ENCODE measurements at places on chromosomes 5 and 9.

GRCh38 chr5:30197662-30198061 lies 995.8 kb upstream of the CDH6 start:
- DNase-seq: no peak

- DNase-seq: no peak
Observed at GRCh38 chr9:31412081-31412480, 972.4 kb upstream of the ACO1 start.

DNA sequence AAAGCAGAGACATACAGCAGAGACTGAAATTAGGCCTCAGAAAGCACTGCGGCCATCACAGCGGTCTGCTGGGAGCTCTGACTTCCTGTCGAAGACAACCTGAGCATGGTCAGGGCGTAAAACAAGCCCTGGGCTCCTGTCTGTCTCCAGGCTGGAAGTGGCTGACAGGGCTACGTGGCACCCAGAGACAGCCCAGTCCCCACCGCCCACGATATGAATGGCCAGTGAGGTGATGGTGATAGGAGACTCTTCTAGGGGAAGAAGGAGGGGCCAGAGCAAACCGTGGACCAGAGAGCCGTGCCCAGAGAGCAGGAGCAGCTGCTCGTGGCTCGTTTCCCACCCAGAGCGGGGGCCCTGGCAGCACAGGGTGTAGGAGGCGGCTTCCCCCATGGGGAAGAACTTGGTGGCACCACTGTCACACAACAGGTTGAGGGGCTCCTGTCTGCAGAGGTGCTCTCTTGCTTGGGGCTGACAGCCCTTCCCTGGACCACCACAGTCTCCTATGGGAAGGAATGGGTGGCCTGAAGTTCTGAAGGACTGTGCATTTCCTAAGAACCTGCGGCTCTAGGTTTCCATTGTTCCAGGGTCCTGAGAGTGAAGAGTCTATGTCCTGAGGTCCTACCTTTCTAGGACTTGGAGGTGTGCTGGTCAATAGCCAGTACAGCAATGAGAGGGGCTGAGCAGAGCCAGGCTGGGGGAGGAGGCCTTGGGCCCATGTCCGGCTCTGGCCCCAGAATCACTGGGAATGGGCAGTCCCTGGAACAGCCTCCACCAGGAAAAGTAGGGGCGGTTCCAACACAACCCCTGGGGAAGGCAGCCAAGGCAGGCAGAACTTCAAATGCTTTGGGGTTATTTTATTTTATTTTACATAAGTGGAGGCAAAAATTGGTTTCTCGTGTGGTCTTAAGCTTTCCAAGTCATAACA lies 56.4 kb downstream of the BARX1 start:
- DNase-seq: no peak

GRCh38 chr9:76425677-76426453 lies 31.6 kb upstream of the RFK start:
- DNase-seq: no peak

DNA sequence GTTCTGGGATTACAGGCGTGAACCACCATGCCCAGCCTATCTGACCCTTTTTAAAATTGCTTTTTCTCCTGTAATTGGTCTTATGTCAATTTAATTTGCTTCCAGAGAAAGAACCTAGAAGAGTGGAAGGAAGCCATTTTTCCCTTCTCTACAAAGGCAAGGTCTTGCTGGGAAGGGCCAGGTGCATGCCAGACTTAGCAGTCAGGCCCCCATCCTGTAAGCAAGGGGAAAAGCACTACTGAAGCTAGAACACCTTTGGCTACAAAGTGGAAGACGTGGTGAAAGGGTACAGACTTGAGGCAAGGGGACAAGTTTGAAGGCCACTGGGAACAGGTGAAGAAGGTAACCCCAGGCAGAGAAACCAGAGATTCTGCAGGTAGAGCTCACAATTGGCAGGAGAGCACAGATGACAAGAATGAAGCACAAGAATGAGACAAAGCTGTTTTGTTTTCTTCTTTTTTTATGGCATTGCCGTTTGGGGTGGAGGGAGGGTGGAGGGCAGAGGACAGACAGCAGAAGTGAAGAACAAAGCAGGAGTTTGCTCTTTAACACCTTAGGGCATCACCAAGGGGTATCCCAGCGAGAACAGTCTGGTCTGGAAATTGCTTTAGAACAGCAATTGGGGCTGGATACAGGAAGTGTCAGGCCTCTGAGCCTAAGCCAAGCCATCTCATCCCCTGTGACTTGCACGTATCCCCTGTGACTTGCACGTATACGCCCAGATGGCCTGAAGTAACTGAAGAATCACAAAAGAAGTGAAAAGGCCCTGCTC lies 72.9 kb downstream of the SERINC5 start:
- peak; percentile 73 for DNase-seq

DNA sequence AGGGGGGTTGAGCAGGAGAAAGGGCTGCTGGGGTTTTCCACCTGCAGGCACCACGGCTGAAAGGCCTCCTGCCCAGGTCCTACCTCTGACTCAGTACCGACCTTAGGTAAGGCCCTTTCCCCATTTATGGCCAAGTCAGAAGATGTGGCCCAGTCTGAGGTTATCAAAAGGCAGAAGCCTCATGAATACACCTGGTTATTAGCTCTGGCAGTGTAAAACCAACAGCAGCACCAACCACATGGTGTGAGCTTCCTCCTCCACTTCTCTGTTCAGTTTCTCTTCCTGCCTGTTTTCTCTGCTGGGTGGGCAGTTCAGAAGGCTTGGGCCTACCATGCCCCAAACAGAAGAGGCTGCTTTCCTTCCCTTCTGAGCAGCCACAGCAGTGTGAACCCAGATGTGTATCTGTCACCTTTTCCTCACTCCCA lies 86.9 kb downstream of the UGCG start:
- no peak for DNase-seq

DNA sequence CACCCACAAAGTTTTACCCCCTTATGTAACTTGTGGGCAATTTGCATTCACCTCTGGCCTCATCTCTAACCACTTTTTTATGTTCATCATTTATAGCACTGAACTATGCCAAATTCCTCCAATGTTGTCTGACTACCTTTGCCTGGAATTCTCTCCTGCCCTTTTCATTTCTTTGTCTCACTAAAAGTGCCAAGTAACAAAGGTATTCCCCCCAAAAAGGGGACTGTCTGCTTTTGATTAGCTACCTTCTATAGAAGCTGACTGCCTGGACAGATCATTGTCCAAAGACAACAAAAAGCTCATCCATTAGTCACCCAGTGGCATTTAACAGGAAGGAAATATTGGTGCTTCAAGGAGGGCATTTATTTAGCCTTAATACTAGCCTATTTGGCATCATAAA lies 189.9 kb upstream of the VCAN start:
- no peak for DNase-seq

GRCh38 chr5:145463634-145464033 lies 371.5 kb downstream of the PRELID2 start:
- no peak for DNase-seq

GRCh38 chr5:77953374-77953773 lies 177.2 kb upstream of the TBCA start:
- no peak for DNase-seq

- DNase-seq: no peak
Observed at GRCh38 chr5:80503641-80504040, 15.7 kb downstream of the FAM151B start.

- DNase-seq: no peak
Observed at GRCh38 chr9:112348257-112349007, 15.0 kb upstream of the PTBP3 start.

DNA sequence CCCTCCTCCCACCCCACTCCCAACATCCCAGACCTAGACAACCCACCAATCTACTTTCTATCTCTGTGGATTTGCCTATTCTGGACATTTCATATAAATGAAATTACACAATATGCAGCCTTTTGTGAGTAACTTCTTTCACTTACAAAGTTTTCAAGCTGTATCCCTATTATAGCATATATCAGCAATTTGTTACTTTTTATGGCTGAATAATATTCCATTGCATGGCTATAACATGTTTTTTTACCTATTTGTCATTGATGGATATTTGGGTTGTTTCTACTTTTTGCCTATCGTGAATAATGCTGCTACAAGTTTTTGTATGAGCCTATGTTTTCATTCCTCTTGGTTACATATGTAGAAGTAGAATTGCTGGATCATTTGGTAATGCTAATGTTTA lies 1.9 kb upstream of the KIF3A start:
- no peak for DNase-seq

- no peak for DNase-seq
Observed at GRCh38 chr5:41097642-41098041, 26.5 kb upstream of the MROH2B start.

- no peak for DNase-seq
Observed at GRCh38 chr9:38149647-38150046, 80.6 kb upstream of the SHB start.

- no peak for DNase-seq
Observed at GRCh38 chr5:6059137-6059800, 319.1 kb downstream of the MED10 start.

GRCh38 chr9:115341426-115341825 lies 223.5 kb upstream of the TNC start:
- DNase-seq: no peak

DNA sequence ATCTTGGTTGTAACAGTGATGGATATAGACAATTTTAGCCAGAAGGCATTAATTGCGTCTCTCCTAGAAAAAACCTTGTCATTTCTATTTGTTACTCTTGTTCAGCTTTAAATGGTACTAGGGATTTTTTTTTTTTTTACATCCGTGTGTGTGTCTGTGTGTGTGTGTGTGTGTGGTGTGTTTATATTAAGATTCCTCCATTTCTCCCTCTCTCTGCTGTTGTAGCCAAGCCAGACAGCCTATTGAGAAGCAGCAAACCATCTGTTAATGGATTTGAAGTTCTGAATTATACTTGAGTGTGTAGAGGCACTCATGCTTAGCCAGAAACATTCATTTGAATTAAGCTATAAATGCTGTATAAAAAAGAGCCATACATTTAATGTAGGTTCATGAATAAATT lies 72.3 kb downstream of the SLF1 start:
- DNase-seq: no peak

- DNase-seq: no peak
Observed at GRCh38 chr5:141354900-141355469, at the start of gene PCDHGA4. PCDHGA4 (plus strand) TSS chr5:141355021; CDS start chr5:141355108, 87 bp downstream.

DNA sequence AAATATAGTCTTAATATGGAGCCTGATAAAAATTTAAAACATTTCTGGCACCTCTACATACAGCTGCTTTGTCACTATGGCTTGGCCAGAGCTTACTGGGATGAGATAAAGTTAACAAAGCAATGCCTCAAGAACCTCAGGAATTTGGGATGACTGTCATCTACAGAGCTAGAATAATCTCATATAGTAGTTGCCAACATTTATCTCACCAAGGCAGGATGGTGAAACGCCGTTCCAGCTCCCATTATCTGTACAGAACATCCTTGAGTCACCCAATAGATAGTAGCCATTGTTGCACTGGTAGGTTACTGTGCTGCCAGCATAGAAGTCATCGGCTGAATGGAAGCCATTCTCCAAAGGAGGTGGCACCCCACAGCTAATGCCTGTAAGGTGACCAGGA lies 94.6 kb upstream of the TXNDC8 start:
- DNase-seq: no peak

DNA sequence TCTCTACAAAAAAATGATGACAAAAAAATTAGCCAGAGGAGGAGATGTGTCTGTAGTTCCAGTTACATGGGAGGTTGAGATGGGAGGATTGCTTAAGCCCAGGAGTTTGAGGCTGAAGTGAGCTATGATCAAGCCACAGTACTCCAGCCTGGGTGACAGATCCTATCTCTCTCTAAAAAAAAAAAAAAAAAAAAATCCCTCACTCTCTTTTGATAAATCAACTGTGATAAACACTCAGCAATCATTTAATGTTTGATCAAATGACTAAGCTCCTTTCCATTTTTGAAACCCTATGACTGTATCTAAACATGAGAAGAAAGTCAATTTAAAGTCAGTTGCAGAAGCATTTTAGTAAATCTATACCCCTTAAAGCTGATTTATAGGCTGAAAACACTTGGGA lies 112.1 kb upstream of the IL6ST start:
- DNase-seq: no peak

DNA sequence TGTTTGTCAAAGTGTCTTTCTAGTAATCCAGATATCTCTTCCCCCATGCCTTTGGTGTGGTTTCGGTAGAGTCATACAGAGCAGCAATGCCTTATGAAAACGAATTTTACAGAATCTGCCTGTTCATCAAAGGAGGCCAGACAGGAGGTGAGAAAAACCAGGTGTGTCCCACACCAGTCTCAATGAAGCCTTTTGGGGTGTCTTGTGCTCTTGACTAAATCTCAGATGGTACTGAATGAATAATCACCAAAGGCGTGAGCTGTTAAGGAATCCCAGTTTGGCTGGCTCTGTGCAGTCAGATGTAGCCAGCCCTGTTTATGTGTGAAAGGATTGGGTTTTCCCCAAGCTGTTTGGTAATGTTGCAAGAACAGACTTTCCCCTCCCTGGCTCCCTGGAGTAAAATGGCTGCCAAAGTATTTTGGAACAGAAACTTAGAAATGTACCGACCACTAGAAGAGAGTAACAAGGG lies 70.8 kb upstream of the CDKN2B start:
- DNase-seq: no peak

GRCh38 chr9:68437785-68438184 lies 81.4 kb downstream of the PGM5 start:
- no peak for DNase-seq

- no peak for DNase-seq
Observed at GRCh38 chr5:13943676-13944075, 812 bp downstream of the DNAH5 start.

GRCh38 chr5:127872494-127872893 lies 169.3 kb downstream of the CCDC192 start:
- no peak for DNase-seq

- no peak for DNase-seq
Observed at GRCh38 chr5:69011910-69012309, 81.9 kb upstream of the SLC30A5 start.

- no peak for DNase-seq
Observed at GRCh38 chr5:52041842-52042241, 658.6 kb downstream of the ISL1 start.

DNA sequence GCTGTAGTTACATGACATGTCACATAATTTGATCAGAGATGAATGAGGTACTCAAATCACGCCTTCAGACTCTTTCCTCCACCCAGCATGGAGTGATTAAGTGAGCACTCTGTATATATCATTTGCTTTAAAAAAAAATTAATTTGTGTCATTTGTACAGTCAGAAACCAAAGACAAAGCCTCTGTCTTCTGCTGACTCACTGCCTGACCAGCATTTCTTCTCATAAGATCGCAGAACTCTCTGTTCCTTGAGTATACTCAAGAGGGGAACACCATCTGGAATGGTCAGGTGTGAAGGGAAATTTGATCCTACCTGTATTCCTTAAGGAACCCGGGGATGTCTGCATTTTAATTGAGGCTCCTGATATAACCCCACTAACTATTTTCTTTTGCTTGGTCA lies 254.4 kb downstream of the FAM114A2 start:
- DNase-seq: no peak

DNA sequence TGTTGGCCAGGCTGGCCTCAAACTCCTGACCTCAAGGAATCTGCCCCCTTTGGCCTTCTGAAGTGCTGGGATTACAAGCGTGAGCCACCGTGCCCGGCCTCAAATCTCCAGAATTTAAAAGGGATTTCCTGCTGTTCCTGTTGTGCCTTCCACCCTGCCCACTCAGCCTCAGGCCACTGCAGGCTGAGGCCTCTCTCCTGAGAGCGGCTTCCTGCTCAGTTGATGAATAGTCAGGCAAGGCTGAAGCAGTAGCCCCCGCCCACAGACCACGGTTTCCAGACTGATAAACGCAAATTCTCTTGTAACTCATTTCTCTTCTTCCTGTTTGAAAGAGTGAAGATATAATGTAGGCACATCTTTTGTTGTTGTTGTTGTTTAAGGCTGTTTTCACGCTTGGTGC lies 127.0 kb upstream of the PLCXD3 start:
- no peak for DNase-seq
